ENCODE measurements at places on chromosomes 5 and 9.

- DNase-seq, result no peak
Measured at GRCh38 chr9:2802494-2802921, 41.4 kb downstream of the PUM3 start.

DNA sequence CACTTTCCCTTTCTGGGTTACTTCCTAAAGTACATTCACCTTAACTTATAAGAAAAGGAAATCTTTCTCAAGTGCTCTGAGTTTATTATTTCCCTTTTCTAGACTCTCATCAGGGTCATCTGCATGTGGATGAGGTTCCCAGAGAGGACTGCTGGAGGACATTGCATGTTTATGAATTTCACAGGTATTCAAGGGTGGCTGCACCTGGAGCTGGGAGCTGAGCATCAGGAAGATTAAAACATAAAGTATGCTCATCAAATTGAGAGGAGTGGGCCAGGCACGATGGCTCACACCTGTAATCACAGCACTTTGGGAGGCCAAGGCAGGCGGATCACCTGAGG, 34.7 kb upstream of the PLIN2 start:
- DNase-seq, result no peak

DNA sequence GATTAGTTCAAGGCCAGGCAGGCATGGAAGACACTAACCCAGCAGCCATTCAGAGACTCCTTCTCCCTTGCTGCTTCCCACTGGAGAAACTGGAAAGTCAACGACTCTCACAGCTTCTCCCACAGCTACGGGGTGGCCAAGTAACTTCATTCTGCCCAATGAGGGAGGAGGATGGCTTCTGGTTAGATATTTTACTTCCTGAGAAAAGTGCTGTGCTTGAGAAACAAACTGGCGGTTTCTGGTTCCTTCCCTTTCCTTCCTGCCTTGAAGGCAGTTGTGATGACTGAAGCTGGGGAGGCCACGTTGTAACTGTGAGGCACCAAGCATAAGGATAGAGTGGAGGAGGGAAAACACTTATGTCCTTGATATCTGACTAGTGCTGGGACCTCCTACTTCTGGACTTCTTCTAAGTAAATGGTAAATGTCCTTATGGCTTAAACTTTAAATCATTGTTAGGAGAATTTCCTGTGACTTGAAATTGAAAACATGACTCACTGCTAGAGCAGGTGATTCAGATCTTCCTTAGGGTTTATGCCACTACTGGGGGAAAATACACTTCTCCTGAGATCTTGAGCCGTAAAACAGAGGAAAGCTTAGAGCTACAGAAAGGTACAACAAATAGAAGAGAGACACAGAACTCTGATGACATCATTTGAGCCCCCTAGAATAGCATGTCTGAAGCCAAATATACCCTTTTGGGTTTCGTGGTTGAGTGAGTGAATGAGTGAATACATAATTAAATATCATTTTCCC, 3.1 kb upstream of the GNPDA1 start:
- no peak for DNase-seq

DNA sequence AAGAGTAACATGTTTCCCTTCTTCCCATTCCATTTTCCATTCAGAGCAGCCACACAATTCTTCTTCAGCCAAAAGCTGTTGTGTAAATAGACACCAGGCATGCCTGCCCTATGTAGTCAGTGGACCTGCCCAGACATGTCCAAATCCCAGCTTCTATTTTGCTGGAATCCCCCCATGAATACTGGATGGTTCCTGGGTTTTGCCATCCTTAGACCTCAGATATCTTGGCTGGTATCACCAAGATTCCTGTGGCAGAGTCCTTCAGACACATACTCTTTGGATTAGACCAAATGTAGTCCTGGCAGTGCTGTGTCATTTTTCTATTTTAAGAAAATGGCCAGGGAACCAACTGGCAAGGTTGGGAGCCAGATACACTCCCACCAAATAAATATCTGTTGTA, 10.3 kb downstream of the FST start:
- DNase-seq, result no peak

GRCh38 chr9:19379697-19380046, 364 bp downstream of the RPS6 start:
- DNase-seq, result peak; percentile 57

- no peak for DNase-seq
Measured at GRCh38 chr9:108628316-108628715, 227.5 kb downstream of the ACTL7B start.

GRCh38 chr5:125189531-125189941, 443.1 kb upstream of the ZNF608 start:
- DNase-seq, result no peak

DNA sequence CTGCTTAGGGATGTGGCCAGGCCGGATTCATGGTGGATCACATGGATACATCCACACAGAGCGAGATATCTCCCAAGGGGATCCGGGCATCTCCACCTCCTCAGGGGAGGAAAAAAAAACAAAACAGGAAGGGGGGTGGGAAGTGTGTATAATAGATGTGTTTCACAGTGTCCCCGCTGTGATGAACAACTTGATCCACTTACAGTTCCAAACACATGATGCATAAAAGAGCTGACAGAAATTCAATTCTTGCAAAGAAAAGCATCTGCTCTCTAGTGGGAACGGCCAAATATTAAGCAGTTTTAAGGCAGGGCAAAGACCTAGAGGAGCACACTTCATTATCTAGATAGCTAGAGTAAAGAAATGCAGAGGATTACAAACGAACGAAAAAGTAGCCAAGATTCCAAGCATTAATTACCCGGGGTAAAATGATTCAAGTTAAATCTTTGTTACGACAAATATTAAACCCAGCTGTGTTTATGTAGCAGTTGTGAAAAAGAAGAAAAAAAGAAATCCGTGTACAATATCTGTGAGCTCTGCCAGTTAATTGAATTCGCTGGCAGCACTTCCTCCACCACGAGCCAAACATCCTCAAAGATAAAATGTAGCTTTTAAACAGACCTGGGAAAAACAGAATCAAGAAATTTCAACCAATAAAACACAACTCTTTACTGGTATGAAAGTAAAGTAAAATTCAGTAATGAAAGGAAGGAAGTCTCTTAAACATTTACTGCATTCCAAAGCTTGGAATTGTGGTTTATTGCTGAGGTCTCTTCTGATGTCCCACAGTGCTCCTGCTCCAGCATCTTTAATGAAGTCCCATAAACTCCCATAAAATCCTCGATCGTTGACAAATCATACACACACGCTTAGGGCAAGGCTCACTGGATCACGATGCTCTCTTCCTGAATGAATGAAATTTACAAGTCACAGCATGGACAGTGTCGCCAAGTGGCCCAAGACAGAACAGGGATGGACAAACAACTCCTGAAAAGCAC, 213.0 kb downstream of the CRB2 start:
- DNase-seq, result no peak

DNA sequence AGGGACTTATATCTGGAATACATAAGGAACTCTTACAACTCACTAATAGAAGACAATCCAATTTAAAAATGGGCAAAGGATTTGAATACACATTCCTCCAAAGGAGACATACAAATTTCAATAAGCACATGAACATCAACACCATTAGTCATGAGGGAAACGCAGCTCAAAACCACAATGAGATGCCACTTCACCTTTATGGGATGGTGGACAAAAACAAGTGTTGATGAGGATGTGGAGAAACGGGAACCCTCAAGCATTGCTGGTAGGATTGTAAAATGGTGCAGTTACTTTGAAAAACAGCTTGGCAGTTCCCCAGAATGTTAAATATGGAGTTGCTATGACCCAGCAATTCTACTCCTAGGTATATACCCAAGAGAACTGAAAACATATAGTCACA, 72.7 kb upstream of the IER5L start:
- DNase-seq, result no peak

Data from anterior cingulate cortex (tissue), 58 donors.